GM23248 (cell line): ENCODE measurements at places on chromosomes 11 and 22.

GRCh38 chr22:41458161-41458728 lies 10.2 kb downstream of the PHF5A start:
- no peak for DNase-seq

- peak; percentile 22 for DNase-seq
Measured at GRCh38 chr11:67648140-67648795, 2.3 kb downstream of the ACY3 start.

DNA sequence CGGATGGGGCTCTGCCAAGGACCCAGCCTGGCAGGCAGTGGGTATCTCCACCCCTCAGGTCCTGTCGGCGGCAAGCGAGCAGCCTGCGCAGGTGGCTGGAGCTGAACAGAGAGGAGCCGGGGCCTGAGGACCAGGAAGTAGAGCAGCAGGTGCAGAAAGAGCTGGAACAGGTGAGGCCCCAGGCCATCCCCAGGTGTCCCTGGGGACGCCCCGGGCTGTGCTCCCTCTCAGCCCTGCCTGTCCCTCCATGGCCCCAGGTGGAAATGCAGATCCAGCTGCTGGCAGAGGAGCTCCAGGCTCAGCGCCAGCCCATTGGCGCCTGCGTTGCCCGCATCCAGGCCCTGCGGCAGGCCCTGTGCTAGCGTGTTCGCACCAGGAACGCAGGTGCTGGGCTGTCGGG lies 44.0 kb downstream of the PISD start:
- DNase-seq: no peak

DNA sequence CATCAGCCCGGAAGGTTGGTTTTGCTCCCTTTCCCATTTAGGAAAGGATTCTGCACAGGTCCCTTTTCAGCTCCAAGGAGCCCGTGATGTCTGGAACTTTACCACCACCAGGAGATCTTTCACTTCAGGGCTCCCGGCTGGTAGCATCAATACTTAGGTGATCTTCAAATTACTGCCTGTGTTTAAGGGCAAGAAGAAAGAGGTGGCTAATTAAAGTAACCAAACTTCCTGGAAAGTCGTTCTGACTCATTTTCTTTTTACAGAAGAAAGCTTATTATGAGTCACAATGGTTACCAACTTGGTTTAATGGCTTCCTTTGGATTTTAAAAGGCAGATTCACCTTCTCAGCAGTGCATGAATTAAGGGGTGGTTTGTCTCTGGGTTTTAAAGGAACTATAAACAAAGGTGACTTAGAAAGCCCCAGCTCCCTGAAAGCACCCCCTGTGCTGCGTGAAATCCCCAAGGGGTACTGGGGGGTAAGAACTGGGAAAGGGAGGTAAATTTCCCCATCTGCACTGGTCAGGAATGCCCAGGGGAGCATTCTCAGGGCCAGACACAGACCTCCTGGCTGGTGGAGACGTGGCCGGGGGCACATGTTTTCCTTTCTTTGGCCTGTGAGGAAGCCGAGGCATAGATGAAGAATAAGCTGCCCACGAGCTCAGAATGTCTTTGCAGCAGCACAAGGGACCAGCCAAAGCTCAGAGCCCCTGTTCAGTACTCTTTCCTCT lies 8.8 kb downstream of the POU2F3 start:
- DNase-seq: peak; percentile 85

DNA sequence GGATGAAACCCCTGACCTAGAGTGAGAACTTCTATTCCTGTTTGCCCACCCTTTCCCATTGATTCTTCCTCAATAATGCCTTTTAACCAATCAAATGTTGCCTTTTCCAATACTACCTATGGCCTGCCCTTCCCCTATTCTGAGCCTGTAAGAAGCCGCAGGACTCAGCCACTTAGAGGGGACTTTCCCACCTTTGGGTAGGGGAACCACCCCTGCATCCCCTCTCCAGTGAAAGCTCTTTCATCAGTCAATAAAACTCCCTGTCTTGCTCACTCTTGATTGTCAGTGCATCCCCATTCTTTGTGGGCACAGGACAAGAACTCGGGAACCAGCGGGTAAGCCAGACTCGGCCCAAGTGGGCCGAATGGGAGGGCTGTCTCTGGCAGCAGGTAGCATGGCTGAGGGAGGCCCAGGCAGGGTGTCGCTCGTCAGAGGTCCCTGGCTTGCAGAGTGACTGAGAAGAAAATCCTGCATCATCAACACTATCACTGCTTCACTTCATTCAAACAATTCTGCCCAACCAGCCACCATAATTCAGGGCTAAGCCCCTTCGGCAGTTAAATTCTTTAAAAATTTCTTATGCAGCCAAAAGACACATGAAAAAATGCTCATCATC lies 30.4 kb downstream of the LDHAL6A start:
- no peak for DNase-seq

DNA sequence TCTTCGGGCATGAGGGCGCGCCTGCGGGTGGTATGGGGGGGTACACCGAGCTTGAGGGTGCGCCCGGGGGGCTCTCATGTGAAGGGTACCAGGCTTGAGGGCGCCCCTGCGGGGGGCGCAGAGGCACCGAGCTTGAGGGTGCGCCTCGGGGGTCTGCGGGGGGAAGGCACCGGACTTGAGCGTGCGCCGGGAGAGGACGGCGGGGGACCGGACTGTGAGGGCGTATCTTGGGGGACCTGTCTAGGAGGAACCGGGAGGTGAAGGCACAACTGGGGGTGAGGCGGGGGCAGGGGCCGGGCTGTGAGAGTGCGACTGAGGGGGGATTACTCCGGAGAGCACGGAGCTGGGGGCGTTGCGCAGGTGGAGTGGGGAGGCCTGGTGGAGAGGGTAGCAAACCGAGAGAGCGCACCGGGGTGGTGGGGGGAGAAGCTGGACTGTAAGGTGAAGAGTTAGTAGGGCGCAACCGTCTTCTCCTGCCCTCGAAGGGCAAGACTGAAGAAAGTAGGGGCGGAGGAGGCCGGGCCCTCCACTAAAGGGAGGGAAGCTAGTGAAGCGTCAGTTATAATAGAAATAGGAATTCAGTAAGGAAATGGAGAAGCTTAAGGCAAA lies 1.1 kb upstream of the DDX6 start:
- peak; percentile 48 for DNase-seq
